ENCODE measurements at places on chromosomes 13 and 19. TPM values are rescaled to one million over a fixed set of nuclear protein-coding genes. Genes with fewer than 3 reads are reported as not detected.
A peak's percentile ranks its signal among the peaks of the same experiment; 100 is the strongest.

- no peak for DNase-seq
These were observed 1.1 kb downstream of the TMEM86B start for GRCh38 chr19:55227241-55228014.

DNA sequence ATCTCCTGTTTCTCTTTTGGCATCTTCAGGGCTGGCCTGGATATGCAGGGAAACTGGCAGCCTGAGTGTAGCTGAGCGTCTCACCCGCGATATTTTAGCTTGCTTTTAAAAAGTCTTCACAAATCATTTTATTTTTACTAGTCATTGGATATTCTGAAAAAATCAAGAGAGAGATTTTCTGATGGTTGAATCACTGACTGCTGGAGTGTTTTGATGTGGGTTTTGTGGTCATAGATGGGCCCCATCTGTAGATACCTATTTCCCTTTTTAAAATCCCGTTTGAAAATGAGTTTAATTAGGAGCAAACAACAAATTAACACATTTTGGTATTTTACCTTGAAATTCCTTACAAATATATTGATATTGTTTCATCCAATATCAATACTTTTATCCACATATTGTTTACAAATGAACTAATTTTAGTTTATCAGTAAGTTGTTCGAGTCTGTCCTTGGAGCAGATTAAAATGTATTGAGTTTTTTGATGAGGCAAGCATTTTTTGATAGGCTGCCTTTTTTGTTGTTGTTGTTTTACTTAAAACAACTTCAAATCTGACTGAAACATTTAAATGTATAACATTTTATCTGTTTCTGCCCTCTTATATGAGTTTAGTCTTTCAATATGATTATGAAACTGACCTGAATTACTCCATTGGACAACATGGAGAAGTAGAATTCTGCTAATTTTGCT is 21.5 kb upstream of the OXGR1 start:
- no peak for DNase-seq

DNA sequence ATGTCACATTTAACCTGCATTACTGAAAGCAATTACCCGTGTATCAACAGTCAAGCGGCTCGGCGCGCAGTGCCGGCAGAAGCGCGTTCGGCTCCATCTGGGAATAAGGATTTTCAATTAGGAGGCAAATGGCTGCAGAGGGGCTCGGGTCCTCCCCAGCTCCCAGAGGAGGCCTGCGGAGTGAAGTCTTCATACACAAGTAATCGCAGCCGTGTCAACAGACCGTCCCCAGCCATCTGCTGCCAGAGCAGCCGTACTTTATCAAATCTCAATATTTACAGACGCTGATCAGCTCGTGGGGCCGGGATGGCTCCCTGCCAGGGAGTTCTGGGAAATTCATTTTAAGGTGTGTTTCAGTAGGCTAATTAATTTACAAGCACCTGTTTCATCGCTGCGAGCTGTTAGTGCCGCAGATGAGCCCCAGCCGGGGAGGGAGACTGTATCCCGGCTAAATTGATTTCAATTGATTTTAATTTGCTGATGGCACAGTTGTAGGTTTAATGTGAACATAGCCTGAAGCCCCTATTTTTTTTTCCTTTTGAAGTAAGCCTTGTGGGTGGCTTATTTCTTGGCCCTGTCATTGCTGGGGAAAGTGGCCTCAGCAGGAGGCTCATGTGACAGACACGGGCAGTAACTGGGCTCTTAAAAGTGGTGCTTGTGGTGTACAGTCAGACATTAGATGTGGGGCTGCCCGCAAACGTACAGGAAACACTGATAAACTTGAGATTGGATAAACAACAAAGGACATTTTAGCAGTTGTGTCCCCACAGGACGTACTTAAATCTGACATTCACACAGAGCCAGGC is 252.7 kb downstream of the TEX29 start:
- no peak for DNase-seq

- DNase-seq: no peak
These were observed 15.5 kb upstream of the KIR3DL3 start for GRCh38 chr19:54708781-54709180.

DNA sequence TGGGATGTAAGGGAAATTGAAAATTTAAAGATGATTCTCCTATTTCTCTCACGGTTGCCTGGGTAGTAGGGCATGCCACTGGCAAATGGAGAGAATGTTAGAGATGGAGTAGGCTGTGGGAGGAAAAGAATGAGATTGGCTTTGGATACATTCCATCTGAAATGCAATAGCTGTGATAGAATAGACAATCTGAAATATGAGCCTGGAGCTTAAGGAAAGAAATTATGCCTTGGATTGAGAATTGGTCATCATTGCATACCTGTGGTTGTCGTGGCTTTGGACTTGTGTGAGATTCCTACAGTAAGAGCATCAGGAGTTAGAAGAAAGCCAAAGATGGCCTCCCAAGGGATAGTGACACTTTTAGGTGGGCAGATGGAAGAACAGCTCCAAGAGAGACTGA is 305.1 kb upstream of the SLC10A2 start:
- no peak for DNase-seq

DNA sequence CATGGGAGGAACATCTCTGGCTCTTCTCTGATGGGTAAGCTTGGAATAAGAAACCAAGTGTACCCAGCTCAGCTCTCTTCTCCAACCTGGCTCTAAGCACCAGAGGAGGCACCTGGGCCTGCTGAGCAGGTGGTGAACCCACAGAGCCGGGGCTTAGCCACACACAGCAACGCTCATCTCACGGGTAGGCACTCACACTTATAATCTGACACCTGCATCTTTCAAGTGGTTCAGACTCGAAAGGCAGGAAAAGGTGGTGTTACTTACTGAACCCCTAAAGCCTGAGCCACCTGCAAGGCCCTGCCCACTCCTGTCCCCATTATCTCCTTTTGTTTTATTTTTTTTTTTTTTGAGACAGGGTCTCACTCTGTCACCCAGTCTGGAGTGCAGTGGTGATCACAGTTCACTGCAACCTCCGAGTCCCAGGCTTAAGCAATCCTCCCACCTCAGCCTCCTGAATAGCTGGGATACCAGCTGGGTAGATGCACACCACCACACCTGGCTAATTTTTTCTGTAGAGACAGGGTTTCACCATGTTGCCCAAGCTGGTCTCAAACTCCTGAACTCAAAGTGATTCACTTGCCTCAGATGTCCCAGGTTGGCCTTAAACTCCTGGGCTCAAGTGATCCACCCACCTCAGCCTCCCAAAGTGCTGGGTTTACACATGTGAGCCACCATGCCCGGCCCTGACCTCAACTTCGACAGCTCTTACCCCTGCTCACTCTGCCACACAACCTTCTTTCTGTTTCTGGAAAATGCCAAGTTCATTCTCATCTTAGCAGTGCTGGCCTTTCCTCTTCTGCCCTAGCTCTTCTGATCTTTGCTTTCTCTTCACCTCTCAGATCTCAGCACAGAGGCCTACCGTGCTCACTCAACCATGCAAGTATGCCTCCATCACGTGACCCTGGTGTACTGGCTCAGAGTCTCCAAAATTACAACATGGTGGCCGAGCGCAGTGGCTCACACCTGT is 9.7 kb downstream of the FBXL12 start:
- DNase-seq: no peak

- DNase-seq: no peak
These were observed 176.9 kb downstream of the KDM4B start for GRCh38 chr19:5145521-5146511.

GRCh38 chr19:15101479-15102082 is 5.6 kb upstream of the SYDE1 start:
- DNase-seq: peak; percentile 72

- no peak for DNase-seq
These were observed 320.1 kb downstream of the DACH1 start for GRCh38 chr13:71546881-71547280.

- DNase-seq: no peak
These were observed 13.2 kb downstream of the ZNF793 start for GRCh38 chr19:37519890-37520289.

DNA sequence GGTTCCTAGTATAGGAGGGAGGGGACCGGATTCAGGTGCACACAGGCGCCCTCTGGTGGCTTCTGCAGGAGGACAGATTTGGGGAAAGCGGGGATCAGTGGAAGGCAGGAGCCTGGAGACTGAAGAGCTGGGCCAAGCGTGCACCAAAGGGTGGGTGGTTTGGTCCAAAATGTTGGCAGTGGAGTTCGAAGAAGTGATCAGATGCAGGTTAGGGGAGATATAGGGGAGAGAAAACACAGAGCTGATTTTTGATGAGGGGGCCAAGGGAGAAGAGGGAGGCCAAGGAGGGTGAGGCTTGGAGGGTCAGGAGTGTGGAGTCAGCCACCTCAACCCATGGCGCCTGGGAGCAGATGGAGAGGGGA is 6.8 kb upstream of the CARM1 start:
- DNase-seq: peak; percentile 89

DNA sequence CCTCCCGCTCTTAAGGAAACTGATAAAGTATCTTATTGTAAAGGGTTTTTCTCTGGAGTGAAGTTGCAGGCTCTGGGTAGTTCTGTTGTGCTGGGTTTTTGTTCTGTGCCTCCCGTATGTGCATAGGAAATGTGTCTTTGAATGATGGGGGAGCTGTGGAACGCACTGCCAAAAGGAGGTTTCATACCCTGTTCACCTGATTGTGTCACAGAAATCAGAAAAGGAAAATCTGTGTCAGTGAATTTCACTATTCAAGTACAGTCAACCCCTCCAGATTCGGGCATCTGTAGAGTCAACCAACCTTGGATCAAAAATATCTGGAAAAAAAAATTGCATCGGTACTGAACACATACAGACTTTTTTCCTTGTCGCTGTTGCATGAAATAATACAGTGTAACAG is 127.8 kb downstream of the MRPL57 start:
- DNase-seq: no peak

- DNase-seq: no peak
These were observed at the start of gene ZFP28 for GRCh38 chr19:56538761-56539263. Gene ZFP28, plus strand, starts transcription at chr19:56538948. Its CDS starts 71 bp downstream, at chr19:56539019.

The KCNN4 gene
- 53.0 TPM for total RNA-seq

The ZNF442 gene
- 0.56 TPM for total RNA-seq

The UBAC2 gene
- total RNA-seq: 60.8 TPM

The CCL25 gene
- total RNA-seq: not detected
